ENCODE measurements at places on chromosomes 6 and 20.
A peak's percentile ranks its signal among the peaks of the same experiment; 100 is the strongest.

- DNase-seq, result no peak
Measured at GRCh38 chr20:25372584-25373336, 17.9 kb downstream of the ABHD12 start.

DNA sequence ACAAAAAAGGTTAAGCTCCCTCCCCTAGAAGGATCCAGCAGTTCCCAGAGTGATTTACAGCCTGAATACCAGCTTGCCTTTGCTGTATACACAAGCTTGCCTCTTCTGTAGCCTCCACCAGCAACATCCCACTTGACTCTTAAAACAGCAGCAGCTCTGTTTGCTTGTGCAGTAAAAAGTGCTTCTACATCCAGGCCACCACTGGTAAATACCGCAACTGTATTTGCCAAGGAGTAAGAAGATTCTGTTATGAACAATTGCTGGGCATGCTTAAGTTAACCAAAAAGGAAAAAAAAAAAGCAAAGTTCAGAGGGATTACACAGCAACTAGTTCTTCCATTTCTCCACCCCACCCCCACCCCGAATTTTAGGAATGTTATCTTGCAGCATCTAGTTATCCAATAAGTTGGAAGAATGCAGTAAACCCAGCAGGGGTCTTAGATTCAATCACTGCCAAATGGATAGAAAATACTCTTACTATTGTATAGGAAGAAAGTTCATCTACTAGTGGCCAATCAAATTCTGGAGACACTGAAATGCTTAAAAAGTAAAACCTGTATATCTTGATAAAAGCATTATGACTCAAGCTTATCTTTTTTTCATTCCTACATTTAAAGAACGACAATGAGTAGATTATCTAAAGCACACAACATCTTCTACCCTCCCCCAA lies 4.8 kb downstream of the SALL4 start:
- DNase-seq, result no peak

DNA sequence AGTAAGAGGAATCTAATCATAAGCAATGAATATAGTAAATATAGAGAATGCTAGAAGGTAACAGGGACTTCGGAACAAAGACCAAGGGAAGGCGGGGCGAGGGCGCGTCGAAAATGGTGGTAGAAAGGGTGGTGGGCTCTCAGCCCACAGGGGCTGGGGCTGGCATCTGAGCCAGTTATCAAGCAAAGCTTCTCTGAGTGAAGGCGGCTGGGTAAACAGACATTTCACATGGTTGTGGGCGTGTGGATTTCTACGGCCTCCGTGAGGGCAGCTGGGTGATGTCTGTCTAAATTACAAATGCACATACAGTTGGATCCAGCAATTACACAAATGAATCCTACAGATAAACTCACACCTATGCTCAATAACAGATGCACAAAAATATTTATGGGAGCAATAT lies 56.6 kb downstream of the TOX2 start:
- DNase-seq, result no peak

DNA sequence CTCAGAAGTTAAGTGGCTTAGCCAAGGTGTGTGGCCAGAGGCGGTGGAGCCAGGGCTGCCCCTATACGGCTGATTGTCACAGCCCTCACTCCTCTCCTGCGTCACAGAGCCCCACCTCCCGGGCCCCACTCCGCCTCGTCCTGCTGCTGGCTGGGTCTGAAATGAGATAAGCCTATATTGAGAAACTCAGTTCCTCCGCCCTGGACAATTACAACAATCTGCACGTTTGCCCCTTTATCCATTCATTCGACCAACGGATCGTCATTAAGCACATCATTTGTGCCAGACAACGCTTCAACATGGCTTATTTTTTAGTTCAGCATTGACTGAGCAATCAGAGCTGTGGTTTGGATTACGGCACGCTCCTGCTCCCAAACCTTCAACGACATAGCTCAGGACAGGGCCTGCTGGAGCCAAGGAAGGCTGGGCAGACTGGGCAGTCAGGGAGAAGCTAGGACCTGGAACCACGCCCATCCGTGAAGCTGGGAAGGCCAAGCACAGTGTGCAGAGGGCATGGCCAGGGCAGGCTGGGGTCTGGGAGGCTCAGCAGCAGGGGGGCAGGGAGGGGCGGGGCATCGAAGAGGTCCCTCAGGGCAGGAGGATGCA lies 16.6 kb upstream of the EZR start:
- no peak for DNase-seq

- no peak for DNase-seq
Measured at GRCh38 chr6:166931426-166931970, 24.9 kb downstream of the RNASET2 start.

DNA sequence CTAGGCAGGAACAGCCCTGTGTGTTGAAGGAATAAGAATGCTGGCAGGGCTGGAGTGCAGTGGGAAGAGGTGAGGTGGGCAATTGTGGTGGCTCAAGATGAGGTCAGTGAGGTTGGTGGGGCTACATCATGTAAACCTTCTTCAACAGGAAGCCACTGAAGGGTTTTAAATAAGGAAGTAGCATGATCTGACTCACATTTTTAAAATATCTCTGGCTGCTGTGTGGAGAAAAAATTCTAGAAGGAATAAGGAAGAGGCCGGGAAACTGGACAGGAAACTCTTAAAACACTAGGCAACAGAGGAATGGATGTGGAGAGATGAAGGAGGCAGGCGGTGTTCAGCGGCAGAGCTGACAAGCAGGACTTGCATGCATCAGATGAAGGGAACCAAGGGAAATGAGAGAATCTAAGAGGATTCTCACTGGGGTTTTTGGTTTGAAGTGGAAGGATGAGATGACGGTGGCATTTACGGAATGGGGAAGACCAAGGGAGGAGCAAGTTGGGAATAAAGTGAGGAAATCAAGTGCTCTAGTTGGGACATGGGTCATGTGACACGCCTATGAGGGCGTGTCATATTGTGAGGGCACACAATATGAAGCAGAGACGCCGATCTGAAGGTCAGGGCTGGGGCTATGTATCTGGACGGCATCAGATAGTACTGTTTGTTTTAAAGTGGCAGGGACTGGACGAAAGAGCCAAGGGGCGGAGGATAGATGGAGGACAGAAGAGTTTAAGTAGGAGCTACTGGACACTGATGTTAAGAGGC lies 18.2 kb downstream of the TMEM242 start:
- no peak for DNase-seq

DNA sequence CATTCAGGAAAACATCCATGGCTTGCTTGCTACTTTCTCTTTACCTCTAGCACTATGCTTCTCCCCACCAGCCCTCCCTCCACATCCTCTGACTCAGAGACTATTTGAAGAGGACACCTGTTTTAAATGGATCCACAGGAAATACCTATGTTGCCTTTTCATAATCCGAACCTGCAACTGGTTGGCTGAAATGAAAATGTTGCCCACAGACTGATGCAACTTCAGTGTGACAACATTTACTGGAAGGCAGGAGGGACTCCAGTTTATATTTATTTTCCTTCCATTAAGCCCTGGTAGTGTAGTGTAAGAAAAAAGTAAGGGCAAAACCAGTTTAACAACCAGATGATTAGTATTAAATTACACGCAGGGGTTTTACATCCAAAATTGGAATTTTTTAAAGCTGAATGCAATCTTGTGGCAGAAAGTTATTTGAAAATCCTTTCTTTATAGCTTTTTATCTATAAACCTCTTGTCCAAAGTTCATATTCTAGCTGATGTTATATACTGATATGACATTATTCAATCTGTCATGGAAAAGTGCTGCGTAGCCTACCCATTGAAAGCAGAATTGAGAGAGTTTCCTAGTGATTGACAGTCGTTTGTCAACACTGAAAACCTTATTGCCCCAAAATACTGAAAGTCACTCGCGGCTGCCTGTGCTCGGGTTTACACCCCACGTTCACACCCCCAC lies 881 bp upstream of the AIG1 start:
- no peak for DNase-seq

- peak; percentile 7 for DNase-seq
Measured at GRCh38 chr6:135002229-135002844, 52.3 kb downstream of the HBS1L start.

GRCh38 chr20:32439132-32439829 lies 81.2 kb downstream of the ASXL1 start:
- DNase-seq, result no peak

GRCh38 chr6:35028781-35029769 lies 112.1 kb downstream of the TCP11 start:
- no peak for DNase-seq

- DNase-seq, result no peak
Measured at GRCh38 chr6:44150317-44150917, 8.2 kb upstream of the CAPN11 start.

Data from T47D (cell line).